EL (cell line): ENCODE measurements at places on chromosomes 5 and 9.

- peak; percentile 100 for DNase-seq
Measured at GRCh38 chr5:56123531-56124243, 109.4 kb downstream of the ANKRD55 start.

GRCh38 chr9:108441726-108442125, 414.1 kb downstream of the ACTL7B start:
- no peak for DNase-seq

DNA sequence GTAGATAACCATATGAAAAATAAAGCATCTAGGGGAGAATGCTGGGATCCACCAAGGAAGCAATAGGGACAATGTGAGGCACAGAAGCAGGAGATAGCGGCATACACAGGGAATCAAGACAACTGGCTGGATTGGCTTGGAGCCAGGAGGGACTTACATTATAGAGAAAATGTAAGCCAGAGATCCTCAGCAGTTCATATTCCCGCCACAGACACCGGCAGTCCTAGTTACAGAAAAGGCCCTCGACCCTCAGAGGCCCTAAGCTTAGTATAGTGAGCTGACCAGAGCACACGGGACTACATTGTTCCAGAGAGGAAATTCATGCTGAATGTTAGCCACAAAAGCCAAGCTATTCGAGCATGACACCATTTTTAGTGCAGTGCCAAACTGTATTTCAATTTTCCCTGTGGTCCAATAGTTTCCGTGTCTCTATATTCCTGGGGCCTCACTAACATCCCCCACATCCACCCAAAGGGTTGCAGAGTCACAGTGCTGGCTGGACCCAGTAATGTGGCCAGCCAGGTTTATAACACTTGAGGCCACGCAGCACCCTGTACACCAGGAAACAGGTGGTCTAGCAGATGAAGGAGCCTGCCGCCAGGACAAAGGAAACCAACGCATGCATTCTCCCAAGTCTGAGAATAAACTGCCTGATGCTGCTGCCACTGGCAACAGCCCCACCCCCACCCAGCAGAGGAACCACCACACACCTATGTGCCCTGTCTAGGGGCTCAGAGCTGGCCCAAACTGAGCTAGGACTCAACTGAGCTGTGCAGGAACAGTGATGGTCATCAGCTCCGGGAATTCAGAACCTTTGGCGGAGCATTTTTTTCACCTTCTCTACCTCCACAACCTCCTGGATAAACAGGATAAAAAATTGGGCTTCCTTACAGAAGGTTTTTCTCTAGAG, 693.2 kb upstream of the CHD1 start:
- no peak for DNase-seq

DNA sequence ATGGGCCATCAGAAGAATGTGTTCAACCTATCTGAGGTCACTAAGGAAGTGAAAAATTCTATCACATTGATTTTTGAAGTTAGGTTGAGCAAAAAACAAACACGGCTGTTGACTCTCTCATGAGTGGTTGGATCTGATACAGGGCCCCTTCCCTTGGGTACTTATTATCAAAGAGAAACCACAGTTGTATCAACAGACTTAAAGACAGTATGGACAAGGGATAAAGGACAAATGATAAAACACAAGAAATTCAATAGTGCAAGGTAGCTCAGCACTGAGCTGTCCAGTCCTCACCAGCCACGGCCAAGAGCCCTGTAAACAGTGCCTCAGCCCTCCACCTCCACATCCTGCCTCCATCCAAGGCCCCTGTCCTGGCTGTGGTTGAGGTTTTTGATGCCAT, 86.9 kb downstream of the UBE2QL1 start:
- DNase-seq = no peak

GRCh38 chr9:95505717-95506427, 10.9 kb downstream of the PTCH1 start:
- peak; percentile 59 for DNase-seq

DNA sequence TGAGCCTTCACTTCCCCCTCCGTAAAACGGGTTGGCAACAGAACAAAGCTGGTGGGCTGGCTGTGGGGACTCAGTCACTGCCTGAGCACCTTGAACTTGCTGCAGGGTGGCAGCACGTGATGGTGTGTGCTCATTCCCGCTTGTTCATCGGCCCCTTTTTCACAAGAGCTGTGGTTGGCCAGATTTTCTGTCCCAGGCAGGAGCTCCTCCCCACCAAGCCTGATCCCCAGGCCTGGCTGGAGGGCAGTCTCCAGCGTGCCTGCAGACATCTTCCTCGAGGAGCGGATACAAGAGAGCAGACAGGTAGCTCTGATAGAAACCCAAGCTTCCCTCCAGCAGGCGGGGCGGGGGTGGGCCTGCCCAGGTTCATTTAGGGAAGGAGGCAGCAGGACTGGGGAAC, 61.9 kb upstream of the ORM1 start:
- no peak for DNase-seq

- no peak for DNase-seq
Measured at GRCh38 chr5:76728965-76729364, 13.0 kb downstream of the F2R start.

DNA sequence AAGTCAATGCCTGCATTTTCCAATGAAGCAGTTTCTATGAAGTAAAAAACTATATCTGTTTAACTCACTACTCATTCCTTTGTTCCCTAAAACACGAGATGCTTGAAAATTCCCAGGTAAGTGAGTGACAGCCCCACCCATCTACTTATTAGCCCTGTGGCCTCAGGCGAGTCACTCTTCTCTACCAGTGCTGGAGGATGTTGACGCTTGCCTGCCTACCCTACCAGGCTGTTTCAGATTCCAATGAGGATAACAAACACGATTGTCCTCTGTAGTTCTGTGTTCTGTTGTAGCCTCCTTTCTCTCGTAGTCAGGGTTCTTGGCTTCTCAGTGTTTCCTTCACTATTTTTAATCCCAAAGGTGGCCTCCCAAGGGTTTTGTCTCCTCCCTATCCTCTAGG, 388.8 kb downstream of the KDM4C start:
- no peak for DNase-seq

DNA sequence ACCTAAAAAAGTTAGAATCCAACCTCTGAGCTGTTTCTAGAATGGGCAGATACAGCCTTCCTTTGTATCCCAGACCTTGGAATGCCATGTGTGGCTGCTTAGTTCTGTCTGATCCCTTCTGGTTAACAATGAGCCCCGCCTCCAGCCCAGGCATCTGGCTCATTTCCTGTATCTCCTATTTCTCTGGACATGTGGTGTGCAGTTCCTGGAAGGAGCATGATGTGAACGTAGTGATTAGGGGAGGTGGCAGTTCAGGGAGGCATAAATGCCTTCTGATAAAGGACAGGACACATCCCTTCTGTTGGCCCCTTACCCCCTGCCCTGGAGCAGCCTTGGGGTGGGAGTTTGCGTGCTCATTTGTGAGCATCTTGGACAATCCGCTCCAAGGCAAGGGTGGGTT, 243.0 kb downstream of the ZSWIM6 start:
- DNase-seq = peak; percentile 85

DNA sequence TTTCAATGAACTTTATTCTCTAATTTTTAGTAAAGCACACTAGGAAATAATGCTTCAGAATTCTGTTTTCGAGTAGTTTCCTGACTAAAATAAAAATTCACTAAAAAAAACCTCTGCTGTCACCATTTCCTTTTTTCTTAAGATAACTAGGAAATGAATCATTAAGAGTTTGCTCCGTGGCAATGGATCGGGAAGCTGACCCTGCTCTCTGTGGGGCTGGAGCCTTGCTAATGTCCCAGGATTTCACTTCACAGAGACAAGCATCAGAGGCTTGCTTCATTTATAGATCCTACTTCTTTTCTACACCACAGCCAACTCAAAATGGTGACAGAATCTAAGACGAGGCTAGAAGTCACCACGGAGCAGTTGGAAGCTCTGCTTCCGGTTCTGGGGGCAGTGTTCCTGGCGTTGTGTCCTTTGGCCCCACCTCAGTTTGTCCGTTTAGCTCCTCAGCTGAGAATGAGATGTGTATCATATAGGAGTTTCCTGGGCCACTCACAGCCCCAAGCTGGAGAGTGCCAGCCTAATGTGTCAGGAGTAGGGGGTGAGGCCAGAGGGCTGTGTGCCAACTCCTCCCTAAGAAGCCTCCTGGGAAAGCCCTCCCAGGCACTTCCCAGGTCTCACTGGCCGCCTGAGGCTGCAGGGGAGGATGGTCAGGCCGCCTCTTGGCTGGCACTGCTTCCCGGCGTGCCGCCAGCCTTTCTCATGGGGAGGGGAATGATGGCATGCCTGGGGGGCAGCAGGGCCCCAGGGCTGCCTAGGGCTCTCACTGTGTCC, 19.6 kb downstream of the TENT4A start:
- DNase-seq = peak; percentile 93

- peak; percentile 84 for DNase-seq
Measured at GRCh38 chr5:103562453-103563157, at the start of gene NUDT12. NUDT12 (minus strand) TSS chr5:103562789; CDS start chr5:103560248, 2,541 bp downstream.

DNA sequence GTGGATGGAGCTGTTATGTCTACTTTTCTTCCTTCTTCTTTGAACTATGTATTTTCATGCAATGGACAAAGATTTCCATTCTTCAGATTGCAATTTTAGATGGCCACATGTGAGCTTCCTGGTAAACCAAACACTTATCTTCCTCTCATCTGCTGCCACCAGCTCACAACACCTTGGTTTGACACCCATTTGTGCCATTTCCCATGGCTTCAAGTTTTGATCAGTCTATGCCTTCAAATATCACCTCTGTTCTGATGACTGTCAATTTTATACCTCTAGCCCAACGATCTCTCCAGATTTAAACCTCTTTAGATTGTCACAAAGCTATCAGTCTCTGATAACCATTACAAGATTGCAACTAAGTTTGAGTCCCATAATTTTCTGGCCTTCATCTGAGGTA, 147.2 kb downstream of the TMEM38B start:
- DNase-seq = no peak

GRCh38 chr9:123739902-123740301, 190.0 kb downstream of the DENND1A start:
- DNase-seq = no peak

DNA sequence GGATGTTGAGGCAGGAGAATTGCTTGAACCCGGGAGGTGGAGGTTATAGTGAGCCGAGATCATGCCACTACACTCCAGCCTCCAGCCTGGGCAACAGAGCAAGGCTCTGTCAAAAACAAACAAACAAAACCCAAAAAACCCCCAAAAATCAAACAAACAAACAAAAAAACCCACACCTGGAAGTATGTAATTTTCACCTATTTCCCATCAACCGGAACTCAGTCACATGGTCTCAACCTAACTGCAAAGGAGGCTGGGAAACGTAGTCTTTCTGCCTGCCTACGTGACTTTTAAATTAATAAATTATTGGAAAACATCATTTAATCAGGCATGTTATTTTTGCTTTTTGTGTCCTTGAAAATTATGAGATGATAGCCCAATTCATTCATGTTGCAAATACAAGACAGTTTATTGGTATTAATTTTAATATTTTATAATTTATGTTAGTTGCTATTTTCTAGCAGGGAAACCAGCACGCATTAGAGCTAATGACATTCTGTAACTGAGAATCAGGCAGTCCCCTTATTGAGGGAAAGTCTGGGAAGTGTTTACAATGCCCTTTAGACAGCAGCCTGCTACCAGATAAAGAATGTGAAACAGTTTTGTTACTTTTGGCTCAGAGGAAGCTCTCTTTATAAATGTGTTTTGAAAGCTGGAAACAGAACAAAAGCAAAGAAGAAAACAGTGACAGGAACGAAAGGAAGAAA, 110.3 kb downstream of the NXNL2 start:
- no peak for DNase-seq

DNA sequence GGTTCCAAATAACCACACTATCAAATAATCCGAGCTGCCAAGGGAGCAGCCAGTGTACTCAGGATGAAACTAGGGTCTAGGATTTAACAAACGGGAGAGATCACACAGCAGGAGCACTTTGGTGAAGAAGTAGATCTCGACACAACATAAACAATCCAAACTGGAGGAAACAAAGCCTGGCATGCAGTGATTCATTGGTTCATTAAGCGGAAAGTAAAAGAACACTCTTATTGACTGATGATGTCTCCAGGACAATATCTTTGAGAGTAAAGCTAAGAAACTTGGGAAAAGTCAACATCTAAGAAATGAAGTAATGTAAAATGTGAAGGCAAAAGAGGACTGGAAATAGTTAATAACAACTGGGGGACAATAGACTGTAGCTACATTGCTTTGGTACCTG, 1478.3 kb upstream of the CDH9 start:
- DNase-seq = no peak

- no peak for DNase-seq
Measured at GRCh38 chr5:164303646-164304215, 798.3 kb downstream of the MAT2B start.

DNA sequence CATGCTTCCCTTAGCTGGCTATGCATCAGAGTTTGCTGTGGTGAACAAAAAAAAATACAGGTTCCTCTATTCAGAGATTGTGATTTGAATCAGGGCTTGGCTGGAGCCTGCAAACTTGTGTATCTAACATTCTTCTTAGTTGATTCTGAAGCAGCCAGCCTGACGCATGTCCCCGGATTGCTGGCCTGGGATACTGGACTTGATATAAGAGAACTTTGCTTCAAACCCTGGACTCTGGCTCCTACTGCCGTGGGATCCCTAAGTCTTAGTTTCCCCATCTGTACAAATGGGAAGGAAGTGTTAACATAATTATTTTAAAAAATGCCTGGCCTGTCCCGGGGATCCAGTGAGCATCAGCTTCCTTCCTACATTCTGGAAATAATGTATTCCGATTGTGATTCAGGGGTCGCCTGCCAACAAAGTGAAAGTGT, 292.8 kb downstream of the ARHGEF28 start:
- DNase-seq = no peak

- DNase-seq = peak; percentile 80
Measured at GRCh38 chr5:115579747-115580173, 22.5 kb downstream of the TICAM2 start.

DNA sequence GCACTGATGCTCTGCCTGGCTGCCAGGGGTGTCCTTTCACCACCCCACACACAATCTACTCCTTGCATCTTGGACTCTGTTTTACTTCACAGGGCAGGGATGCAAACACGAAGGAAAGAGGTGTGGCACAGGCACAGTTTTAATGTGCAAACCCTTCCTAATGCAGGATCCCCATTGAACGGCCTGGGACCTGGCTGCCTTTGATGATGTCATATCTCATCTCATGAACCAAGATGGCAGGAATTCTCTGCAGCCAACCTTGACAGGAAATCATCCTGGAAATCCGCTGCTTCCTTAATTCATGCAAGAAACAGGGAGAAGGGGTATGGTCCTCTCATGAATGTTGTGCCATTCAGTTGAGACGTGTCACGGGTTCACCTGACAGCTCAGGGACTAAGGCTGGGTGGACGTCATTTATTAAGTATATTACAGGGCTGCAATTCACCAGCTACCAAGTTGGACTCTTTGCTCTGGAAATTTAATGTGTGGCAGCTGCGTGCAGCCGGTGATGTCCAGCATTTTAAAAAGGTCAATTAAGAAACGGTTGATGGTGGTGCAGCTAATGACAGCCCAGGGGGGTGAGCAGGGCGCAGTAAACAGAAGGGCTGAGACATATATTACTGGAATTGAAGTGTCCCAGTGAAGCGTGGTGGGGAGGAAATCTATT, 91.5 kb downstream of the LMNB1 start:
- DNase-seq = no peak

DNA sequence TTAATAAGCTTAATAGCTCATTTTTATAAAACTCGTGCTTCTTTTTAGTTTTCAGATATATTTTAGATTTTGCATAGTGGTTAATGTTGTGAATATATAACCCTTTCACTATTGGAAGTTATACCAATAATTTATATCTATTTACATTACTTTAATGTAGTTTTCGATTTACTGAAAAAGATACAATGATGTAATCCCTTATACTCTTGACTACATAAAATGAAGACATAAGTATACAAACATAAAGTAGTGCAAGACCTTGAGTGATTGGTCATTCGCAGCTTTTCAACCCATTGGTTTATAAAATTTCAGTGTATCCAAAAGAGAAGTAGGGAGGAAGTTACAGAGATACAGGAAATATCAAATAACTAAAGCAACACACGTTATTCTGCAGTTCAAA, 84.3 kb upstream of the GRHPR start:
- DNase-seq = no peak

GRCh38 chr9:134395002-134395517, 68.8 kb downstream of the RXRA start:
- DNase-seq = no peak
